Activated T-helper 1 cell treated with anti-CD3 and anti-CD28 coated beads, Interleukin-2, amount 50 U/mL, for 16 hours (primary cell): ENCODE measurements at places on chromosomes 1 and 21.

- DNase-seq: no peak
Observed at GRCh38 chr1:25194572-25195020, 37.7 kb downstream of the SYF2 start.

DNA sequence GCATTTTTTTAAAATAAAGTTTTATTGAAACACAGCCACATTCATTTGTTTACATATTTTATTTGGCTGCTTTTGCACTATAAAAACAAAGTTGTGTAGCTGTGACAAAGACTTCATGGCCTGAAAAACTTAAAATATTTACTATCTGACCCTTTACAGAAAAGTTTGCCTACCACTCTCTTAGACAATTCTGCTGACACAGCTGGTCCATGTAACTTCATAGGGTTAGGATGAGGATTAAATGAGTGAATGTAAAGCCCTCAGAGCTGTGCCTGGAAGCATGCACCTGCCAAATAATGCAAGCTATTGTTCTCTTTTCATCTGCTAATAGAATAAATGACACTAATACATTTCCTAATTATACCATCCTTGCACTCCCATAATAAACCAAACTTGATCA is 67.7 kb downstream of the FCRL5 start:
- no peak for DNase-seq

- DNase-seq: no peak
Observed at GRCh38 chr1:30806381-30807317, 49.1 kb upstream of the LAPTM5 start.

GRCh38 chr1:117638759-117639158 is 32.9 kb downstream of the TENT5C start:
- DNase-seq: no peak

- DNase-seq: no peak
Observed at GRCh38 chr1:201252944-201253371, 30.3 kb upstream of the PKP1 start.

DNA sequence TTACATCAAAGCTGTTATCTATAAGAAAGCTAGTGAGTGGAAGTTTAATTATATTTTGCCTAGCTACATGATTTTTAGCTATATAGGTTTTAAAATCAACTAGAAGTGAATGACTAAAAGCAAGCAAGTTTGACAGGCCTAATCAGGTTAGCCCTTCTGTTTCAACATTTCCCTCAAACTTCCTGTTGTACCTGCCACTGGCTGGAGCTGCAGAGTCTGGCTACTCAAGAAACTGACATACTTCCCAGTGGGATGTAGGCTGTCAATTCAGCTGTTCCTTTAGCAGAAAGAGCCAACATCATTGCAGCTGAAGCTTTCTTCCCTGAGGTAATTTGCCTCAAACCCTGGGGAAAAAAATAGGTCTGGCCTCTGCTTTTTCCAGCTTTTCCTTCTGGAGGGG is 87.1 kb upstream of the TNR start:
- no peak for DNase-seq

- no peak for DNase-seq
Observed at GRCh38 chr1:203558064-203558760, 64.3 kb downstream of the OPTC start.

DNA sequence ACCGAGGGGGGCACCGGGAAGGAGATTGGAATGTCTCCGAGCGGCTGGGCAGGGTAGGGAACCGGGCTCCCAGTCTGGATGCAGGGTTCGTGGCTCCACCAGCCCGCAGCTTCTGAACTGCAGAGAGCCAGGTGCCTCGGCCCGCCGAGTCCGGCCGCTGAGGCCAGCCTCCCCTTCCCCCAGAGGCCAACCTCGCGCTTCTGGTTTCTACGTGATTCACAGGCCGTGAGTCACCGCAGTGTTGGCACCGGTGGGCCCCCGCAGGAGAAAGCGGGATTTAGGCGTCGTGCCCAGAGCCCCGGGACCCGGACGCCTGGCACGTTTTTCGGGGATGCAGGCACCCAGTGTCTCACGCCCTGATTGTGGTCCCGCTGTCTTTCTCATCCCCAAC is 458 bp downstream of the CRABP2 start:
- DNase-seq: no peak

GRCh38 chr1:230849451-230850224 is 18.7 kb downstream of the C1orf198 start:
- DNase-seq: no peak

- no peak for DNase-seq
Observed at GRCh38 chr1:54380290-54380882, 25.8 kb downstream of the SSBP3 start.

- no peak for DNase-seq
Observed at GRCh38 chr1:94303005-94303404, 65.6 kb upstream of the ARHGAP29 start.

DNA sequence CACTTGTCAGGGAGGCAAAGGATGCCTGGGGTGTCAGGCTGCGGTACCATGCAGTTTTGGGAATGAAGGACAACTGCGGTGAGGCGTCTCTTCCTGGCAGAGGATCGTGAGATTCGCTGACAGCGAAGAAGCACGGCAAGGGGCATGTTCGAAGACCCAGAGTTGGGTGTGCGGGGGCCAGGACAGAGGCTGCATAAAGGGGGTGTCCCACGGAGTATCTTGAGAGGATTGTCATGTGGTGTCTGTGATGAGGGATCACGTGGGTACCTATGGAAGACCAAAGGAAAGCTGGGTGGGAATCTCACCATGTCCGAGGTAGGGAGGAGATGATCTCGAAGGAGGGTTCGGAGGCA is 372 bp downstream of the SLC25A44 start:
- no peak for DNase-seq

GRCh38 chr1:245589316-245589715 is 434.5 kb downstream of the KIF26B start:
- DNase-seq: no peak

- DNase-seq: no peak
Observed at GRCh38 chr1:46673749-46674182, 2.1 kb downstream of the TEX38 start.

- no peak for DNase-seq
Observed at GRCh38 chr1:89274411-89274857, 1.8 kb upstream of the GBP5 start.

GRCh38 chr1:119226913-119227312 is 86.5 kb upstream of the WARS2 start:
- no peak for DNase-seq

- DNase-seq: no peak
Observed at GRCh38 chr1:17594690-17595601, 55.4 kb downstream of the ARHGEF10L start.

GRCh38 chr1:213998785-213999184 is 11.0 kb downstream of the PROX1 start:
- no peak for DNase-seq

DNA sequence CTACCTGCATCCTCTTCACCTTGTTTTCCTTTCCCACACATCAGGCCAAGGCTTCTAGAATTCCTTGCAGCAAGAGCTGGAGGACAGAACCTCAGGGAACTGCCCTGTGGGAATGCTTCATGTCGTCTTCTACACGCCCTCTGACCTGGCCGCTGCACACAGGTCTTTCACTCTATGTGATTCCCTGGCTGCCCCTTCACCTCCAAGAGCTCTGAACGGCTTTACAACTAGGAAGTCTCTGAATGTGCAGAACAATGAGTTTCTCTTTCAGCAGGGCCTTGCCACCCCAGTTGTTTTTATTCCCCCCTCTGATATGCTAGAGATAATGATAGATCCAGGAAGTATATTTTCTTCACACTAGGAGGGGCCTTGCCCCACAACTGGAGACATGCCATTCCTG is 142.6 kb downstream of the CLIC6 start:
- DNase-seq: no peak

GRCh38 chr1:212413902-212414327 is 771 bp downstream of the PACC1 start:
- no peak for DNase-seq

- DNase-seq: no peak
Observed at GRCh38 chr21:33112681-33113080, 42.7 kb downstream of the OLIG1 start.
